ENCODE measurements at places on chromosomes 1 and 21.
A peak's percentile ranks its signal among the peaks of the same experiment; 100 is the strongest.

- DNase-seq, result no peak
Observed at GRCh38 chr1:111723871-111724270, 15.3 kb downstream of the INKA2 start.

DNA sequence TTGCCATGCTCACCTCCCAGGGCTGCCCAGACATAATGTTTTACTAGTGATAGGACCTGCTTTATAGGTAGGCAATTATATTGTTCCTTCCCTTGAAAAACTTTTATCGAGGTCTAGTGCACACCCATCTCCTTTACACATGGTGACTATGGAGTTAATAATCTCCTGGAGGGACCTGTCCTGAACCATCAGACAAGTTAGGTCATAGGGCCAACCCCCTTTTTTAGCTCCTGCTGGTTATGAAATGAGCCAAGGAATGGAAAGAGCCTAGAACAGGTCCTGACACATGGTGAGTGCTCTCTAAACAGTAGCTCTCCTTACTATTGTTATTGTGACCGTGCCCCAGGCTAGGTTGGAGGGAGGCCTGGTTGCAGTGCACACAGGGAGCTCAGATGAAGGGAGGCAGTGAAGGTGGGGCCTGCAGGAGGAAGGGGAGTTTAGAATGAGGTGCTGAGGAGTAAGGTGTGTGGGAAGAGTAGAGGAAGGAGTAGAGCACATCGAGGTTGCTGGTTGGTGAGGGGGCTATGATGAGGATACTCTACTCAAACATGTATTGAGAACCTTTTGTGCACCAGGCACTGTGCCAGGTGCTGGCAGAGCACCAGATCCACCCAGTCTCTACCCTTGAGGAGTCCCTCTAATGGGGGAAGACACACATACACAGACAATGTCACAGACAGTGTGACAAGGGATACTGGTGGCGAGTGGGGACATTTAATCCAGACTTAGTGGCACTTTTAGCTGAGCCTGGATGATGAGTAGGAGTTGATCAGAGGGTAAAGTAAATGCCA is 14.1 kb upstream of the LMNA start:
- DNase-seq, result no peak

GRCh38 chr1:58765006-58765405 is 18.8 kb downstream of the JUN start:
- no peak for DNase-seq

GRCh38 chr21:39667353-39667891 is 54.7 kb downstream of the B3GALT5 start:
- DNase-seq, result no peak

GRCh38 chr1:236451796-236452373 is 57.8 kb downstream of the EDARADD start:
- peak; percentile 53 for DNase-seq
